ENCODE measurements at places on chromosomes 3 and 15.

- no peak for DNase-seq
Observed at GRCh38 chr3:55271549-55271948, 215.6 kb downstream of the WNT5A start.

DNA sequence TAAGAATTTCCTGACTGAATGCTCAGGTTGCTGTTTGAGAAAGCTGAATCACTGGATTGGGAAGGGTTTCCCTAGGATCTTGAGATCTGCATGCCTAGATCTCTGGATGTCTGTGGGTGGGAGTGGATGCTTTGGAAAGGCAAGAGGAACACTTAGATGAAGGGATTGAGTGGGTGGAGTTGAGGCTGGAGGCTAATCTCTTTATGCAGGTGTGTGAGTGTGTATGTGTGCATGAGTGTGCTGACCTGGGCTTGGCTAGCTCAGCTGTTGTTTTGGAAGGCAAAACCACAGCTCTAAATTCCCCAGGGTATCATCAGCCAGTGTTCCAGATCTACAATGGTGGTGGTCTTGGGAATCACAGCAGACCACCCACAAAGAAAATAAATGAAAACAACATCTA, 60.5 kb downstream of the CLDN1 start:
- no peak for DNase-seq

- no peak for DNase-seq
Observed at GRCh38 chr3:127074900-127075360, 92.0 kb downstream of the PLXNA1 start.

- DNase-seq = no peak
Observed at GRCh38 chr3:141740349-141740748, 2.3 kb downstream of the RNF7 start.

DNA sequence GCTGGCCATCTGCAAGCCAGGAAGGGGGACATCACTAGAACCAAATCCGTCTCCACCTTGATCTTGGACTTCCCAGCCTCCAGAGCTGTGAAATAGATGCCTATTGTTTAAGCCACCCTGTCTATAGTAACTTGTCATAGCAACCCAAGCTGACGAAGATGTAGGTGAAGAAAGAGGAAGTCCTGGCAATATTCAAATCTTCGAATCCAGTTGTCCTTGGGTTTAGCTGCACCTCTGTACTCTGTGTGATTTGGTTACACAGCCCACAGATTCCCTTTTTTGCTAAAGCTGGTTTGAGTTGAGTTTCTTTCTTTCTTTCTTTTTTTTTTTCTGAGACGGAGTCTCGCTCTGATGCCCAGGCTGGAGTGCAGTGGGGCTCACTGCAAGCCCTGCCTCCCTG, 68.0 kb upstream of the XCR1 start:
- DNase-seq = no peak

DNA sequence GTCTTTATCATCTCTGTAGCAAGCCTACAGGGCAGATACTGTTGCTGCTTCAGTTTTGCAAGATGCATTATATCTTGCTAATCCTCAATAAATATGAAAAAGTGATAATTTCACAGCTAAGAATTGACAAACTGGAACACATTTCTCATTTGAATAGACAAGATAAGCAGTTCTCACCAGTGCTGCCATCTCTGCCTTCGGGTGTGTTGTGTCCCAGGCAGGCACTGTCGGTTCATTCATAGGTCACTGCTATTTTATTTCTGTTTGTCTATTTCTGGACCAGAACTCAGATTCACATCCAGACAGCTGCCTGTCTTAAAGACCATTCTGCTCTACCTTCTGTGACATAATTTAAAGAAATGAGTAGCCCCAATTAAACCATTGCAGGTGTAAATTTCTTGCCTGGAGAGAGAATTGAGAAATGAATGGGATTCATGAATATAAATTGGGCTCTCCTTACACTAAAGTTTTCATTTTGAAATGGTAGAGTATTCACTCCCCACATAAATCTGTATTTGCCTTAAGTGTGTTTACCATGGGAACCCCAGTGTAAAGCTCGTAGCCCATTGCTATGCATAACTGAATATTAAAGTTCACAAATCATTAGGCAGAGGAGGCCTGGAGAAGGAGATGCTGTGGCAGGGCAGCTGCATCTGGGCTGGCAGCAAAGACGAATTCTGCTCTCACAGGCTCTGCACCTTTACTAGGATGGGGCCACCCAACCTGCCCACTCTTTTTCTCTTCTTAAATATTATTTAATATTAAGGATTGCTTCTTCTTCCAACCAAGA, 149.9 kb downstream of the ARPP21 start:
- DNase-seq = no peak

DNA sequence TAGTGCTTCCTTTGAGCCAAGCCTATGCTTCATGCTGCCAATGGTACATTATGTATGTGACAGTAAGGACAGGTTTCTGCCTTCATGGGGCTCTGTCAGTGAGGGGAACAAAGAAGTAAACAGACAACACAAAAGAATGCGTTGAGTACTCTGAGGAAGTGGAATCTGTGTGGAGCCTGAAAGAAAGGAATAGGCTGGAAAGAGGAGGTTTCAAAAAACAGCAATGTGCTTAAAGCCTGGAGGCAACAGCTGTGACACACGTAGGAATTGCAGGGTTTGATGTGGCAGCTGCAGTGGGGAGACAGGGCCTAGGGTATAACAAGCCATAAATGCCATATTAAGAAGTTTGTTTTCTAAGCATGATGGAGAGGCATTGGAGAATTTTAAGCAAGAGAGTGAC, 316.7 kb downstream of the CLSTN2 start:
- DNase-seq = no peak

GRCh38 chr3:8663177-8664061, 18.8 kb upstream of the SSUH2 start:
- DNase-seq = no peak

DNA sequence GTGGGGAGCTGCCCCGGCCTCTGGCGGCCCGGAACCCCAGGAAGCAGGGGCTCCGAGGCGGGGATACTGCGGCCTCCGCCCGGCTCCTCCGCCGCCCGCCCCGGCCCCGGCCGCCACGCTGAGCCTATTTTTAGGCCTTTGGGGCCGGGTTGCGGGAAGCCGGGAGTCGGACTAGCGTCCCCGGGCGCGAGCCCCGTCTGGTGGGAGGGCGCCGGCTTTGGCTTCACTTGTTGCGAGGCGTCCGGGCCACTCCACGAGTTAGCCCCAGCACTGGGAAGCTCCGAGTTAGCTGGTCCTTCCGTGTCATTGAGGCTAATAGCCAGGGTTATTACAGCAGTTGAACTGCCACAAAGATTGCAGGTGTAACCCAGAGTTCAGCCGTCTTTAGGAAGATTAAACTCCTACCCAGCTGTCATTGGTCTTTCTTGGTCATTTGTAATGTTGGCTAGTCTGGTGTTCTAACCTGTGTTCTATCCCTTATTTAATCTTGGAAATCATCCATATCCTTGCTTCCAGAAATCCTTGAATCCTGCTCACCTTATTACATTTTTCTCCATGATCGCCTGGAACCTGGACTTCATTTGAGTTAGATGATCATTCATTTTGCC, 791 bp downstream of the GYG1 start:
- DNase-seq = no peak

- DNase-seq = no peak
Observed at GRCh38 chr3:72904163-72904562, 16.3 kb downstream of the GXYLT2 start.

- DNase-seq = no peak
Observed at GRCh38 chr3:123941121-123941520, 19.9 kb downstream of the CCDC14 start.

- no peak for DNase-seq
Observed at GRCh38 chr3:142889212-142890014, 530 bp upstream of the PCOLCE2 start.

DNA sequence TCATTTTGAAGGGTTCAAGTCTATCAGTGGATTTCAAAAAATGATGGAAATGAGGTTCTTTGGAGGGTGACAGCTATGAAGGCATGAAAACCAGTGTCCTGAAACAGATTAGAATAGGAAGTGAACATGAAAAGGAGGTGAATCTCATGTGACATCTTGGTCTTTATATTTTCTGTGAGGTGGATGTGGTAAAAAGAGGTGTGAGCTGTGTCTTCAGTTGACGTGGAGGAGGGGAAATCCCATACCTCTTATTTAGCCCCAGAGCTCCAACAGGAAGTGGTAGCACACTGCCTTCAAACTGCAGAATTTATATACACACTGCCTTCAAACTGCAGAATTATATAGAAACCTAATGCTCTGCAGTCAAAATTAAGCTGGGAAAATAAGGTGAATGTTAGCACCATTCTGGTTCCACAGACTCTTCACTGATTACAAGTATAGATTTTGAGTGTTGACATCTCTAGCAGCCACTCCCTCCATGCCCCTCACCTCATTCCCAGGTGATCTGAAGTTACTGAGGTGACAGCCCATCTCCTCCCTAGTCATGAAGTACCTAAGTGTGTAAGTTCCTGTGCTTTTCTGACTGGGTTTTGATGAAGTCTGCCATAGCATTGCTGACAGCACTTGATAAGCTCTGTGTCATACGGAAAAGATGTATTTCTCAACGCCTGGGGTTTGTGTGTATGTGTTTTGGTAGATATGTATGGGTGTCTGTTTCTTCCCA, 2.7 kb downstream of the RAB8B start:
- peak; percentile 63 for DNase-seq

GRCh38 chr15:72972362-72972761, 79.9 kb upstream of the NEO1 start:
- DNase-seq = no peak

- DNase-seq = peak; percentile 72
Observed at GRCh38 chr3:27721717-27722564, at the start of gene EOMES. Gene EOMES (minus strand): TSS chr3:27722323. CDS start chr3:27722294, 29 bp downstream.

GRCh38 chr3:126527455-126528211, 3.7 kb downstream of the CHST13 start:
- DNase-seq = no peak

DNA sequence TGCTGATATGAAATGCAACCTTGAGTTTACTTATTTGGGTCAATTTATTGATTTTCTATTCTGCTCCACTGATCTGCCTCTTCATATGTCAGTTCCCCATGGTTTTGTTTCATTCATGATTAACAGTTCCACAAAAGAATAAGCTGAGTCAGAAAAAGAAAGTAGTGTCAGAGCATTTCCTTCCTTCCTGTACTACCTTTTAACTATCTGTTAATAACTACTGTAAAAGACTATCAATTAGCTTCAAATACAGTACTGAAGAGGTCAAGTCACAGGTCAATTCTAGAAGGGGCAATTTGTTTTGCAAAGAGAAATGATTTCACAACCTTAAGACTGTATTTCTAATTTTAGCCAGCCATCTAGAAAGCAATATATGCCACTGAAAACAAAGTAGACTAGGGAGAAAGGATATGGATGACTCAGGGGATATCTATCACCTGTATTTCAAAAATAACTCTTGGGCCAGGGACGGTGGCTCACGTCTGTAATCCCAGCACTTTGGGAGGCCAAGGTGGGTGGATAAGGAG, 129.5 kb downstream of the TFDP2 start:
- DNase-seq = no peak

- no peak for DNase-seq
Observed at GRCh38 chr3:145754605-145755289, 406.2 kb downstream of the PLOD2 start.

DNA sequence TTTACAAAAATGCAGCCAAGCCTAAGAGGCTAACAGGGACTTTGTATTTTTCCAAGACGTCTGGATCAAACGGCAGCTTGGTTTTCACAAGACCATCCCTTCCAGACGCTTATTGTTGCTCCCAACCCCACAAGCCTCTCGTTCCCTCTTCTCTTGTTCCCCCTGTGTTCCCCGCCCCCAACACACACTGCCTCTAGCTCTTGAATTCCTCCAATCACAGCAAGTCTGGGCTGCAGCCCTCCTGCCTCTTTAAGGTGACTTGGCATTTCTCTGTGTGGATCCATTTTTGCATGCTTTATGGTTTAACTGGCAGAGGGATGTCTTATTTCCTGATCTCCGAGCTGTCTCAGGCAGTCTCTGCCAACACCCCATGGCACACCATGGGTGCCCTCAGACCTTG, 182.2 kb downstream of the ABHD5 start:
- no peak for DNase-seq

GRCh38 chr15:40956541-40956982, 3.3 kb downstream of the CHAC1 start:
- DNase-seq = no peak

DNA sequence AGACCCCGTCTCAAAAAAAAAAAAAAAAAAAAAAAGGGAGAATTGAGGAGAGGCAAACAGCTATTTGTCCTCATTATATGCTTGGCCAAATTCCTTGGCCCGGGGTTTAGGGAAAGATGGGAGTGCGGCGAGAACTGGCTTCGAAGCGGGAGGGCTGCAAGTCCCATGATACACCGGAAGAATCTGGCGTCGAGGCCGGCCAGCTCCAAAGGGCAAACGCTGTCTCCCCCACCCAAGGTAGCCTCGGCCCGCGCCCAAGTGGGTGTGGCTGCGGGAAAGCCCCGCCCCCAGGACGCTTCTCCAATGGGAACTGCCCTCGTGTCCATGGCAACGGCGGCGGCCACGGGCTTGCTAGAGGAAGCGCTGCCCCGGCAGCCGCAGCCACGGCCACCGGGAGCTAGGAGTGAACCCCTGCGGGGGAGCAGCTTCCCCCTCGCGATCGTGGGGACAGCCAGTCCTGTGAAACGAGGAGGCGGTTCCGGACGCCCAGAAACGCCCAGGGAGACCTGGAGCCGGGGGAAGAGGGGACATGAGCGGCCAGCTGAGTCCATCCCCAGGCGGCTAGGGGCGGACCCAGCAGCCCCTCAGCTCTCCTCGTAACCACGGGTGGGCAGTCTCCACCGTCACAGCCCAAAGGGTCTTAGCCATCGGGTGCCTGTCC, at the start of gene TTLL13:
Gene TTLL13, plus strand, starts transcription at position 354 of the 661 bp plus-strand sequence. CDS start 1,075 bp downstream, outside the sequence.
- peak; percentile 78 for DNase-seq

DNA sequence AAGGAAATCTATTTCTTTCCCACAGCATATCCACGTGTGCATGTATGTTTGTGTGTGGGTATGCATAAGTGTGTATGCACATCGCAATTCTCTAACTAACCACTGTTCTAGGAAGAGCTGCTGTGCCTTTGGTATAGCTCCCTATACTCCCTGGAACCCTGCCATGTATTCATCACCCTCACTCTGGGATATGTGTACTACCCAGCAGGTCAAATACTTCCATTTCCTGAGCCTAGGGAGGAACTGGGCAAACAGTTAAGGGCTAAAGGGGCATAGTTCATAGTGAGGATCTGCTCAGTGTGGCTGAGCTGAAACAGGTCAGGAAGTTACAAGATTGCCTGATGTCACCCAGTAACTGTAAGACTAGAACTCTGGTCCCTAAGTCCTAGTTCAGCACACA, 260.4 kb downstream of the RPLP1 start:
- DNase-seq = no peak

DNA sequence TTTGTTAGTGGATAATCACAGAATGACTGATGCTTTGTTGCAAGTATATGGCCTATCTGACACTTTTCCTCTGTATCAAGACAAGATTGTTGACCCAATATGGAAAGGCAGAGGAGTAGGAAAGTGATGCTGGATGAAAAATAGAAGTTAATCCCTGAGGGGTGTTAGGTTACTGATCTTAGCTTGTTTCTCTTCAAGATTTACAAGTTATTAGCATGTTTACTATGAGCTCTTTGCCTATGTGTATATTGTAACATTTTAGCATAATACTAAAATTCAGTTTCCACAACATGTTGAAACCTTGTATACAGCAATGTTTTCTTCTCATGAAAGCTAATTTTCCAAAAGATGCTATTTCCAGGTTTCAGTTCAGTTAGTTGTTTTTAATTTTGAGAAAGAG, 120.4 kb upstream of the CCNL1 start:
- DNase-seq = no peak

- DNase-seq = no peak
Observed at GRCh38 chr15:32222716-32223115, 180.4 kb downstream of the GOLGA8K start.

GRCh38 chr3:25046911-25047771, 380.9 kb upstream of the RARB start:
- DNase-seq = no peak
